Fibroblast of skin of right biceps (primary cell): ENCODE measurements at places on chromosomes 1 and 21.
A peak's percentile ranks its signal among the peaks of the same experiment; 100 is the strongest.

GRCh38 chr1:31605908-31606427 is 11.5 kb upstream of the HCRTR1 start:
- DNase-seq = peak; percentile 79

GRCh38 chr1:212225871-212226302 is 59.3 kb upstream of the PPP2R5A start:
- no peak for DNase-seq

DNA sequence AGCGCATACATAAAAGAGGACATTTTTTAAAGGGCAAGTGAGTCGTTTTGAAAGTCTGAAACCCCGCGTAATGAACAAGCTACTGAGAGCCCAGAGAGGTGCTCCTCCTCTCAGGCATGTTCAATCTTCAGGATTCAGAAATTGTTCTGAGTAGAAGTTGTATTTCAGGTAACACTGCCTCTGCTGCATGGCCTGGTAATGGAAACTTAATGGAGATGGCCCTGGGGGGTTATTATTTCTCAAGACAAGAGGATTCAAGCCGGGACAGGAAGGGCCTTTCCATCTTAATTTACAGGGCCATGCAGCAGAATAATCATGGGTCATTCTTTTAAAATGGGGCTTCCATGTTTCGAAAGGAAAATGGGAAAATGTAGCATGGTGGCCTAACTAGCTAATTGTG is 42.1 kb upstream of the MARK1 start:
- no peak for DNase-seq

- DNase-seq = no peak
Measured at GRCh38 chr1:248923352-248924338, 17.6 kb downstream of the PGBD2 start.
